ENCODE measurements at places on chromosomes 4 and X. TPM values are rescaled to one million over a fixed set of nuclear protein-coding genes. Genes with fewer than 3 reads are reported as not detected.
A peak's percentile ranks its signal among the peaks of the same experiment; 100 is the strongest.

DNA sequence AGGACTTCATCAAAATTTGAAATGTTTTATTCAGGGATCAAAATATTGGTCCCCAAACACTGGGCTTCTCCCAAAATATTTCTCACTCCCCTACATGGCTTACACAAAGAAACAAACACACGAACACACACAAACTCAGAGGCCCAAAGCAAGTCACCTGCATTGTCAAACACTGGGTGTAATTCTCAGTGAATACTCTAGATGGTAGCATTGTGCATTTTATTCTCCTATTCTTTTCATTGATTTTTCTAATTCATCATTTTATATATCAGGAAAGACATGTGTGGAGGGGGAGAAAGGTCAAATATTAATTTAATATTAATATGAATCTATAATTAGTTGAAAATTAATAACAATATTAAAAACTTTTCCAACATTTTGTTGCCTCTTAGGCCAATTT lies 72.3 kb upstream of the TNMD start:
- peak; percentile 13 for DNase-seq

The FGB gene
- polyA plus RNA-seq: not detected

DNA sequence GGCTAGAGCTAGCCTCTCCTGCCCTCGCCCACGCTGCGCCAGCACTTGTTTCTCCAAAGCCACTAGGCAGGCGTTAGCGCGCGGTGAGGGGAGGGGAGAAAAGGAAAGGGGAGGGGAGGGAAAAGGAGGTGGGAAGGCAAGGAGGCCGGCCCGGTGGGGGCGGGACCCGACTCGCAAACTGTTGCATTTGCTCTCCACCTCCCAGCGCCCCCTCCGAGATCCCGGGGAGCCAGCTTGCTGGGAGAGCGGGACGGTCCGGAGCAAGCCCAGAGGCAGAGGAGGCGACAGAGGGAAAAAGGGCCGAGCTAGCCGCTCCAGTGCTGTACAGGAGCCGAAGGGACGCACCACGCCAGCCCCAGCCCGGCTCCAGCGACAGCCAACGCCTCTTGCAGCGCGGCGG lies at the start of gene AR:
AR (plus strand) TSS at position 204 of the 400 bp plus-strand sequence. CDS start 1,126 bp downstream, outside the sequence.
- DNase-seq: no peak

GRCh38 chr4:3136454-3136853 lies 62.0 kb downstream of the HTT start:
- no peak for DNase-seq

DNA sequence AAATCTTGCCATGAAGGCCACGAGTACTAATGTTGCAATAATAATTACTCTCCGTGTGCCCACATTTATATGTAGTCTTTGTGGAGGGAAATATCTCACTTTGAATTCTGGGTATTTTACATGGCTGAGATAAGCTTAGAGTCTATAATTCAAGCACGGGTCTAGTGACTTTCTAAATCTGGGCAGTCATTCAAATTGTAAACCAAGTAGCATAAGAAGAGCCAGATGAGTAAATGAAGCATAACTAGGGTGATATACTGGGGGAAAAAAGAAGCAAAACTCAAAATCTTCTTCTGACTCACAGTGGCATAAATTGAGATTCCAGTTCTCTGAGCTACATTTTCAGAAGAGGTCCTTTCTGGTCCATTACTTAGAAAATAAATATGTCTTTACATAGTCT lies 53.0 kb downstream of the MAPK10 start:
- no peak for DNase-seq

GRCh38 chr4:118967393-118967792 lies 78.7 kb downstream of the SYNPO2 start:
- DNase-seq: no peak

DNA sequence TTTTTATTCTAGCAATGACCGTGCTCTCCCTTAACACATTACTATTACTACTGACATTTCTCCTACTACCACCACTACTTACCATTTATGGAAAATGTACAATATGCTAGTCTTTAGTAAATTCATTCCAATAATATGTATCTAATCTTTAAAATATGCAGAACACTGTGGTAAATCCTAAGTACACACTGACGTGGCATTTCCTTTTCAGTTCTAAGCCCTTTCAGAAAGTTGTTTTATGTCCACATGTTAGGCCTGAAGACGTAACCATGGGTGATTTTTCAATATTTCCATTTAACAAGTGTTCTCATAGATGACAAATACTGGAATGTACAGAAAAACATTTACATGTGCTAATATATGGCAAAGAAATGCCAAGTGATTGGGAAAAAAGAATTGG lies 268.6 kb upstream of the SLIT2 start:
- no peak for DNase-seq

DNA sequence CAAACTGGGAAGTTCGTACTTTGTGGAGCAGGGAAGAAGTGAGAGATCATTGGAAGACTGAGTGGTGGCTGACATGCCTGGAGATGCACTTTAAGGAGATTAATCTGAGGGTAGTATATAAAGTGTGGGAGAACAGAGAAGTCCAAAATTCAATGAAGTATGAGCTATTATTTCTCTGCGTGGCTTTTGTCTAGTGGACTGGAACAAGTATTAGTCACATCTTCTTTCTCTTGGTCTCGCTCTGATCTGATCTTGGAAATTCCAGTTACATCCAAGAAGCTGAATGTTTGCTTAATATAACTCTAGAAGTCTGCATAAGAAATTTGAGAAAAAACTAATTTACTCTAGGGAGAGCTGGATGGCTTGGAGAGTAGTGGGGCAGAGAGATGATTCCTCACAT lies 64.8 kb upstream of the NR0B1 start:
- DNase-seq: no peak

GRCh38 chr4:26496207-26496783 lies 6.0 kb upstream of the CCKAR start:
- no peak for DNase-seq

The PPP4R3C gene
- polyA plus RNA-seq: not detected

GRCh38 chrX:16868920-16869319 lies 1.2 kb downstream of the RBBP7 start:
- no peak for DNase-seq

The TIGD2 gene
- polyA plus RNA-seq: 4.2 TPM

- no peak for DNase-seq
Observed at GRCh38 chr4:70734971-70735370, 13.2 kb downstream of the RUFY3 start.

Data from naive thymus-derived CD8-positive, alpha-beta T cell (primary cell).